SK-N-SH (cell line): ENCODE measurements at places on chromosomes 13 and 19.
A peak's percentile ranks its signal among the peaks of the same experiment; 100 is the strongest.

- no peak for DNase-seq
Measured at GRCh38 chr13:22812793-22813192, 368.0 kb upstream of the SGCG start.

GRCh38 chr13:98228661-98229341 is 51.7 kb upstream of the RNF113B start:
- DNase-seq: no peak

DNA sequence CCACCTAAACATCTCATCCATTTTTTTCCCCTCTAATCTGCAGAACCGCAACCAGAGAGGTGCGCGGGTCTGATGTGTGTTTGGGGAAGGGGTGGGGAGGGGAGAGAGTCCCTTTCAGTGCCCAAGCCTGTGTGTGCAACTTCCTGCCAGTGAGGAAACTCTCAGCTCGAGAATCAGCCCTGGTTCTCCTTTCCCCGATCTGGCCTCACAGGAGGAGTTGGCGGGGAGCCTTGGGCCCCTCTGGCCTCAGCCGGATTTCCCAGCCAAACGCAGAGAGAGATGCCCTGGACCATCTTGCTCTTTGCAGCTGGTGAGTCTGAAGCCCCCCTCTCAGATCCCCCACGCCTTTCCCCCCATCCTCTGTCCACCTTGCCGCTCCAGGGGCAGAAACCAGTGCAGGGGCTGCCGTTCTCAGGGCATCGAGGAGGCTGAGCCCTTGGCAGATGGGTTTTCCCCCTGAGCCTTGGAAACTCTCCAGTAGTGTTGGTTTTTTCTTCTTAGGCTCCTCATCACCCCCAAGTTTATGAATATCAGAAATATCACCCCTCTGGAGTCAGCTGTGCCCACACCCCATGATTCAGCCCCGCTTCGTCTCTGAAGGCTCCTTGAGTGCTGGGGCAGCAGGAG is at the start of gene C19orf38:
Gene C19orf38, plus strand, starts transcription at position 186 of the 627 bp plus-strand sequence. Its CDS starts 94 bp downstream, at position 280.
- no peak for DNase-seq

GRCh38 chr13:65857942-65858565 is 1372.1 kb downstream of the PCDH9 start:
- no peak for DNase-seq

DNA sequence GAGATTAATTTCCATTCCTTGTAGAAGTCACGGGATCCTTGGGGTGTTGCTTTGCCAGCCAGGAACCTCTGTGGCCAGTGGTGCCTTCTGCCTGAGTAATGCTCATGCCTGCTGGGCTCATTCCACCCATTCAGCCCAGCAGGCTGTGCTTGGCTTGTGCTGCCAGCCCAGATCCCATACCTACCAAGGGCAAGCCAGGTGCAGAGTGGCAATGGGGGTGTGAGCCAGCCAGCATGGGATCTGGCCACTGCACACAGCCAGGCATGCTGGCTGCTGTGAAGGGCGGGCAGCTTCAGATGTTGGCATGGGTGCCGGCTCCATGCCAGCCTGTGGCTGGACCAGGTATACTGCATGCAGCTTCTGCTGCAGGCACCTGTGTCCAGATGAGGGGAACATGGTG is 42.5 kb downstream of the WDFY2 start:
- no peak for DNase-seq

- DNase-seq: no peak
Measured at GRCh38 chr13:38618881-38619280, 68.0 kb upstream of the FREM2 start.

GRCh38 chr13:61247149-61247936 is 168.3 kb downstream of the PCDH20 start:
- DNase-seq: no peak

GRCh38 chr13:27535546-27535945 is 84.8 kb downstream of the LNX2 start:
- no peak for DNase-seq

- DNase-seq: no peak
Measured at GRCh38 chr13:70034286-70034685, 73.3 kb upstream of the ATXN8OS start.

GRCh38 chr13:75798353-75799255 is 162.5 kb downstream of the LMO7 start:
- no peak for DNase-seq

GRCh38 chr13:75932636-75933035 is 296.5 kb downstream of the LMO7 start:
- no peak for DNase-seq

DNA sequence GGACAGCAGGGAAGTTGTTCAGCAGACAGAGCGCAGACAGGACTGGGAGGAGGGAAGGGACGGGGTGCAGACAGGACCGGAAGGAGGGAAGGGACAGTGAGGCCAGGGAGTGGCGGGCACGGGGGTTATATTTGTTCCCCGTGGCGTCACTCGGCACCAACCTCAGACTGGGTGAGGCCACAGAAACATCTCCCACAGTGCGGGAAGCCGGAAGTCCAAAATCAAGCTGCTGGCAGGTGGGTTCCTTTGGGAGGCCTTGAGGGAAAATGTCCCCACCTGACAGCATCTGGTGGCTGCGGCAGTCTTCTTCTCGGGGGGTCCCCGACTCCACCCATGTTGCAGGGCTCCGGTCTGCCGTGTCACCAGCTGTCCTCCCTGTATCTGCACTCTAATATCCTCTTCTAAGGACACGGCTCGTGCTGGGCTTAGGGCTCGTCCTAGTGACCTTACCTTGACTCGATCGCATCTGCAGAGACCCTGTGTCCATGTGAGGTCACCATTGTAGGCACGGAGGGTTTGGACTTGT is 133.0 kb downstream of the STK24 start:
- DNase-seq: no peak

DNA sequence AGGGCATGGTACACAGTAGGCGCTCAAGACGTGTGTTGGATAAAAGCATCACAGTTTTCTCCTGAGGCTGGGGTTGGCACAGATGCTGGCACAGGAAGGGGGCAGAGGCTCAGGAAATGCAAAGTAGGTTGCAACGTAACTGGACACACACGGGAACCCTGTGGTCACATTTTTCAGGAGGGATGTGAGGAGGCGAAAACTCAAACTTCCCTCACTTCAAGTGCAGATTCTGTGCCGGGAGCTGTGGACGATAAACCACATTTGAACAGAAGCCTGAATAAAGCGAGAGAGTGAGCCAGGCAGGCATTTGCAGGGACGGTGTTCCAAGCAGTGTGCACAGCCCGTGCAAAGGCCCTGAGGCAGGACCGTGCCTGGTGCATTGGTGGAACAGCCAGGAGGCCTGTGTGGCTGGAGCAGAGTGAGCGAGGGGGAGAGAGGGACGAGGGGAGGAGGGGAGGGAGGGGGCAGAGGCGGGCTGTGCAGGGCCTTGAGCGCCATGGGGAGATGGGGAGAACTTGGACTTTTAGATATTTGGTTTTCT is 40.3 kb downstream of the NFIC start:
- no peak for DNase-seq

- no peak for DNase-seq
Measured at GRCh38 chr13:75656425-75656989, 20.4 kb downstream of the LMO7 start.

GRCh38 chr13:81139987-81140386 is 799.1 kb upstream of the SPRY2 start:
- DNase-seq: no peak

- peak; percentile 36 for DNase-seq
Measured at GRCh38 chr13:76383676-76384461, 502.3 kb downstream of the KCTD12 start.

GRCh38 chr13:93881411-93881810 is 598.1 kb downstream of the DCT start:
- no peak for DNase-seq

DNA sequence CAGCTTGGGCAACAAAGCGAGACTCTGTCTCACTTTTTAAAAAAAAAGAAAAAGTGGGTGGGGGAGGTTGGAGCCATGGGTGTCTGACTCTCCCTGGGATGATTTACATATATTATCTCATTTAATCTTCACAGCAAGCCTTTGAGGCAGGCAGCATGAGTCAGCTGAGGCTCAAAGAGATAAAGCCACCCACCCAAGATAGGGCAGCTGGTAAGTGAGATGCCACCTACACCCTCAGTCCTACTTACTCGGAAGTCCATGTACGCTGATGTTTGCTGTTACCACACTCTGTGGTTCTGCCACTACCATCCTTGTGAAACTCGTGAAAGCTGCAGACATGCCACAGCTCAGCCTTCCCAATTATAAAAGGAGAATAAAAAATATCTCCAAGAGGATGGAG is 142.0 kb upstream of the TSHZ3 start:
- DNase-seq: no peak

GRCh38 chr19:46954993-46955812 is 64.4 kb upstream of the NPAS1 start:
- no peak for DNase-seq

DNA sequence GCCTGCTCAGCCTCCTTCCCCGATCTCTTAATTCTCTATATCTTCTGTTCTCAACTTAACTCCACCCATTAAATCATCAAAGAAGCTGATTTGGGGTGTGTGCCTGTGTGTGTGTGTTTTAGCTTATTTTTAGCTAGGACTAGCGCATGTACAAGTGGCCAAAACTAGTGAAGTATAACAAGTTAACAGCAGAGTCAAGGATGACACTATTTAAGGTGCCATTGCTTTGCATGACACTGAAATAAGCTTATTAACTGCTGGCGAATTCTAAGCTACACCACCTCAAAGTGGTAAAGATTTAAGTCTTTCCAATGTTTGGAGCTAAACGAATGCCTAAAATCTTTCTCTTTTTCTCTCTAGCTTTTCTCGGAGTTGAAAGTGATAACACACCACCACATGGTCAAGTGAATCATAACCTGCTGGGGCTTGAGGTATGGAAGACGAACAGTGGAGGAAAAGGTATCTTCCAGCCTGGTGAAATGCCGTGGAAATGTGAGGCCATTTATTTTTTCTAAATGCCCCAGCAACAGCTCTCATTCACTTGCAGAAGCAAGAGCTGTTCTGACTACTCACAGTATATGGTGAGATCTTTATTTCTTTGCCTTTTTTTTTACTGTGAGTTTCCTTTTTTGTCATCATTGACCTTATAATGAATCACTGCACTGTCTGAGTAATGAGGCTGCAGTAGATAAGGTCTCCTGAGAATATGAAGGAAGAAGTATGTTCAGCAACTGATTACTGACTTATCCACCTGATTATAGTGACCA is 570.3 kb downstream of the PCDH9 start:
- no peak for DNase-seq

- no peak for DNase-seq
Measured at GRCh38 chr13:98842070-98842469, 89.6 kb upstream of the SLC15A1 start.

DNA sequence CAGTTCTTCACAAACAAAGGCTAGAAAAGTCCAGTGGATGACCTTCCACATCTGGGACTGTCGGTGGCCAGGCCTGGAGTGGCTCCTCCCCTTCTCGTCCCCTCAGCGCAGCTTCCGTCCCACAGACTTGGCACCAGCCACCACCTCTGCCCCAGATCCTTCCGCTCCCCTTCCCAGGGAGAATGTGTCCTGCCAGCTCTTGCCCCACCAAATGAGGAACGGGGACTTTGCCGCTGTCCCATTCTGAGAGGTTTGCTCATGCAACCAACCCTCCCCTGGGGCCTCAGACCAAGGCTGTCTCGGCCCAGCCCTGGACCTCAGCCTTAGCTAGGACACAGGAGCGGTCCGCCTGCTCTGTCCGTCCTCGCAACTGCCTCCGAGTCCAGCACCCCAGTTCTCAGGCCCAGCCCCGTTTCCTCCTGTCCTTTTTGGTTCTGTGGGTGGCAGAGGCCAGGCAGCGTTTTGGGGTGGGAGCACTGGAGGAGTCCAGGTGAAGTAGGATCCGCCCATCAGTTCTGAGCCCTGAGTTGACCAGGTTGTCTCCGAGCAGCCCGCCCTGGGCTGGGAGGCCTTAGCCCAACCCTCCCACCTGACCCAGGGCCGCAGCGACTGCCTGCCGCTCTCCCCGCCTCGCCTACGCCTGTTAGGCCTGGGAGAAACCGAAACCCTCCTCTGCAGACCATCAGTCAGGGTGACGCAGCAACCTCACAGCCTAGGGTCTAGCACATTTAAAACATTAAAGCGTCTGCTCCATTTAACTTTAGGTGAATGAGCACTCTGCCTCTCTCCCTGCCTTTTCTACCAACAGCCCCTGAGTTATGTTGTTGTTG is 284.3 kb downstream of the FOXO1 start:
- no peak for DNase-seq

DNA sequence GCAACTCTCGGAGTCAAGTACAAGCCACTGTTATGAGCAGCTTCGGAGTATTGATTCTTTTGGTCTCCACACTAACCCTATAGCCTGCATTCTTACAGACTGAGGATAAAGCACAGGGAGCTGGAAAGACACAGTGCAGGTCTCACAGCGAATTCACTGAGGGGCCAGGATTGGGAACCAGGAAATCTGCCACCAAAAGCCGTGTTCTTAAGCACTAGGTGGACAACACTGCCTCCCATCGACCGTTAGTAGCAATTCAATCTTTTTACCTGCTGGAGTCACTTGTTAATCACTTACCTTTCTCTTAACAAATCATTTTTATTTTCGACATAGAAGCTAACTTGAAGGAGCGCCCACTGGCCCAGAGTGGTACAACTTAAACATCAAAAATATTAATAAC is 6.3 kb downstream of the PMIS2 start:
- peak; percentile 41 for DNase-seq

- peak; percentile 95 for DNase-seq
Measured at GRCh38 chr19:18281082-18282020, at the start of gene JUND. Gene JUND, minus strand, starts transcription at chr19:18281622. Its CDS starts 138 bp downstream, at chr19:18281484.

- DNase-seq: no peak
Measured at GRCh38 chr13:25762795-25763377, 288.9 kb downstream of the SHISA2 start.

DNA sequence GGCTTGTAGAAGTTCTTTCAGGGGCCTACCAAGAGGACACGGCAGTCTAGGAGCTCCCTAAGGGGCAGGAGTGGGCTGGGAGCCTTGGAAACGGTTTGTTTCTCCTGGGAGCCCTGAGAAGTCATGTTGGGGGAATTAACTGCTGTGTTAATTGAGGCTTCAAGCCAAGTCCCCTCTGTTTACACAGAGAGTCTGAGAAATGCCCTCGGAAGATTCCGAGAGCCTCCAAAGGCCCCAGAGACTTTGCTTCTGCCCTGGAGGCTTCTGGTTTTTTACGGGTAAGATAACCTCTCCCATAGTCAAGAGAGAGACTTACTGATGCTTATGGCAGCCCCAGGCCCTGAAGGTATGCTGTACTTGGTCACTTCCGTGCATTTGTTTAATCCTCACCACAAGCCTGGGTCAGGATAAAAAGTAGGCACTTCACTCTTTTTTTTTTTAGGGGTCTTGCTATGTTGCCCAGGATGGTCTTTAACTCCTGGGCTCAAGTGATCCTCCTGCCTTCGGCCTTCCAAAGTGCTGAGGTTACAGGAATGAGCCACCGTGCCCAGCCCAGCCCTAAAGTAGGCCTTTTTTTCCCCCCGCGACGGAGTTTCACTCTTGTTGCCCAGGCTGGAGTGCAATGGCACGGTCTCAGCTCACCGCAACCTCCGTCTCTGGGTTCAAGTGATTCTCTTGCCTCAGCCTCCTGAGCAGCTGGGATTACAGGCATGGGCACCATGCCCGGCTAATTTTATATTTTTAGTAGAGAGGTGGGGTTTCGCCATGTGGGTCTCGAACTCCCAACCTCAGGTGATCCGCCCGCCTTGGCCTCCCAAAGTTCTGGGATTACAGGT is 15.2 kb downstream of the IER2 start:
- DNase-seq: no peak

DNA sequence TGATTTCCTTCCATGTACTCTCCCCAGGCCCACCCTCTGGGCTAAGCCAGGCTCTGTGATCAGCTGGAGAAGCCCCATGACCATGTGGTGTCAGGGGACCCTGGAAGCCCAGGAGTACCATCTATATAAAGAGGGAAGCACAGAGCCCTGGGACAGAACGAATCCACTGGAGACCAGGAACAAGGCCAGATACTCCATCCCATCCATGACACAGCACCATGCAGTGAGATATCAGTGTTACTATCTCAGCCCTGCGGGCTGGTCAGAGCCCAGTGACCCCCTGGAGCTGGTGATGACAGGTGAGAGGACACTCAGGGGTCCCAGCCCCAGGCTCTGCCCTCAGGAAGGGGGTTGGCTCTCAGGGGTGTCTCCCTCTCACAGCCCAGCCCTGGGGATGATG is 27.5 kb upstream of the KIR3DL3 start:
- no peak for DNase-seq
